NCI-H226 (cell line): ENCODE measurements at places on chromosomes 11 and 22.

DNA sequence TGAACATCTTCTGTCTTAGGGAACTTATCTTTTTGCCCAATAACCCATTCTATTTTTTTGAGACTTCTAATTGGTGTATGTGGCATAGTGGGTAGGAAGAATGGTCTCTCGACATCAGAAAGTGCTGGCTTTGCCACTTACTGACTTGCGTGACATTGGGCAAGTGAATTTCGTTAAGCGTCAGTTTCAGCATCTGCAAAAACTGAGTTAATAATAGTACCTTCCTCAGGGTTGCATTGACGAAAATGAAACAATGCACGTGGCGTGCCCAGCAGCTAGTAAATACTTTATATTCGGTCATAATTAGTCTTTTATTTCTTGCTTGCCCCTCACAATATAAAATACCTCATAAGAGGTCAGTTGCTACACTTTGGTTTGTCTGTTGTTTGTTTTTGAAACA, 12.5 kb upstream of the GRIK4 start:
- no peak for DNase-seq

DNA sequence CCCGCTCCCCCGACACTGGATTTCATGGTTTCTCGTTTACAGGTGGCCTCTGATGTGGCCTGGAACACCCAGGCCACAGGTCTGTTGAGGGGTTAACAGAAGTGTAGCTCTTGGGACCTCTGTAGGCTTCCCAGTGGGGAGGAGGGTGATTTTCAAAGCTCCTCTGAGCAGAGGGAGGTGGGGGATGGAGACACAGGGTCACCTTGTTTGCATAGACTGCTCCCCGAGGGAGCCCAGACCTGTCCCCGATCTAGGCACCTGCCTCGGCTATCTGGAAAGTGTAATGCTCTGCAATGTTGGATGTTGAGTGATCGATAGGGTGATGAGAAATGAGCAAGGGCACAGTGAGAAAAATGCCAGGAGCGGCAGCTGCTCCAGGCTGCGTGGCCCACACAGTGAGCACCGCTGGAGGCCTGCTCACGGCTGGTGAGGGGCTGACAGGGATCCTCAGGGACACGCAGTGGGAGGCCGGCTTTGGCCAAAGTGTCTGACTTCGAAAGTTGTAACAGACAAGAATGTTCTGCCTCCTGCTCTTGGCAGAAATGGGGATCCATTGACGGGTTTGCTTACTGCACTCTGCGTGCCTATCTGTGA, 594.1 kb downstream of the BRD1 start:
- DNase-seq, result no peak

- peak; percentile 96 for DNase-seq
Observed at GRCh38 chr11:70399681-70400112, 1.4 kb downstream of the CTTN start.

GRCh38 chr11:117875382-117876058, 938 bp downstream of the FXYD6 start:
- DNase-seq, result no peak
